Vagina (tissue), 2 donors: ENCODE measurements at places on chromosomes 12 and 14. TPM values are rescaled to one million over a fixed set of nuclear protein-coding genes. Genes with fewer than 3 reads are reported as not detected.

GRCh38 chr14:67228325-67228984 lies 12.8 kb upstream of the PALS1 start:
- H3K27me3 ChIP-seq = no peaks in the 10 kb centered on the region
- H3K4me1 ChIP-seq = no peaks in the 10 kb centered on the region
- no peak overlapping the region for H3K27ac ChIP-seq
- no peak for DNase-seq
- H3K36me3 ChIP-seq = no peaks in the 10 kb centered on the region
- H3K4me3 ChIP-seq = no peak overlapping the region

DNA sequence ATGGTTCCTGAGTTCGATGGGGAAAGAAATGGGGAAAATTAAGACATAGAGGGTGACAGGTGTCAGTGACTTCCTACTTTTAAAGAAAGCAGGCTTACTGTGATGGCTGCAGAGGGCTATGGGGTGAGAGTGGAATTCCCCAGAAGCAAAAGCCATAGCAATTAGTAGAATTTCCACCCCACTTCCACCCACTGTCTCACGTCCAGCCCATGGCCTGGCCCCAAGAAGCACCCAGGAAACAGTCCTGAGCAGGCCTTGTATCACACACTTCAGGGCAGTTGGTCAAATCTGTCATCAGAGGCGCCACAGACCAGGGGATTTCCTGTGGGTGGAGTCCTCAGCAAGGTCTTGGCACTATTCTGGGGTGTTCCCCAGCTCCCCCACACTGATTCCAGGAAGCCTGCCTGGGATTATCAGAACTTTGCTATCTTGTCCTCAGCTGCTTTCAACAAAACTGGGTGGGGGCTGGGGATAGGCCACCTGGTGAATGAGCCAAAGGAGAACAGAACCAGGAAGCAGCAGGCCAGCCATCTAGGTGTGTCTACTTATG lies 120.1 kb upstream of the CCND2 start:
- H3K27ac ChIP-seq = no peak overlapping the region
- no peaks in the 10 kb centered on the region for H3K27me3 ChIP-seq
- no peak overlapping the region for H3K4me3 ChIP-seq
- no peaks in the 10 kb centered on the region for H3K4me1 ChIP-seq

- H3K4me3 ChIP-seq = no peak overlapping the region
- no peak overlapping the region for H3K27ac ChIP-seq
- no peaks in the 10 kb centered on the region for H3K27me3 ChIP-seq
- peak; percentile 72 for DNase-seq
- H3K4me1 ChIP-seq = no peaks in the 10 kb centered on the region
Observed at GRCh38 chr12:12079291-12079690, 8.6 kb downstream of the BCL2L14 start.

DNA sequence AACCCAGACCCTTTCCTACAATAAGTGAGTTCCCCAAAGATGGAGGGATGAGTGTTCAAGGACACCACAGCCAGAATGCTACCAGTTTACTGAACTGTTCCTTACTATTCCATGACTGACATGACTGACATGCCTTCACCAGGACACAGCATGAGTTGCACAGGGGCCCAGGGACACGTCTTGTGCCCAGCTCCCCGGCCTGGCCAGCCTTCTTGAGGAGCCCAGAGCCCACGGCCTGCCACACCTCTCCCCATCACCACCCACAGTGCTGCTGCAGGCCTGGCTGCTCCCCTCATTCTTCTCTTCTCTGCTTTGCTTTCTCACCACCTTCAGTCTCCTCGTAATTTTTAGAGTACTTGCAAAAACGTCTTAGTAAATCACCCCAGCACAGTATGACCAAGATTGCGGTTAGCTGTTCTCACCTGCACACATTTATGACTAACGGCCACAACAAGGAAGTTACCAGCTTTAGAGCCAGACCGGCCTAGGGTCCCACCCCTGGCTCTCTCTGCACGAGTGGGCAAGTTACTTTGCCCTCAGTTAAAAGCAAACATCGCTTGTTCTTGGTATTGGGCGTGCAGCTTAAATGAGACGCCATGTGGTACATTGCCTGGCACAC lies 18.5 kb downstream of the PPP2R5E start:
- DNase-seq = no peak
- H3K36me3 ChIP-seq = no peaks in the 10 kb centered on the region
- H3K27ac ChIP-seq = no peak overlapping the region
- no peak overlapping the region for H3K4me3 ChIP-seq
- H3K27me3 ChIP-seq = no peaks in the 10 kb centered on the region

- no peak within 1 kb of the TSS for H3K27ac ChIP-seq
- no peaks in the 10 kb centered on the region for H3K36me3 ChIP-seq
- no peak for DNase-seq
- peak within 1 kb of the TSS; percentile 30 for H3K4me3 ChIP-seq
- no peaks in the 10 kb centered on the region for H3K27me3 ChIP-seq
- no peaks in the 10 kb centered on the region for H3K4me1 ChIP-seq
Observed at GRCh38 chr12:119593578-119594398, at the start of gene TMEM233. Gene TMEM233, plus strand, starts transcription at chr12:119593774. Its CDS starts 75 bp downstream, at chr12:119593849.

GRCh38 chr12:115295886-115296285 lies 611.9 kb upstream of the TBX3 start:
- peaks cover 7% of the 10 kb centered on the region for H3K4me1 ChIP-seq
- no peak for DNase-seq
- no peaks in the 10 kb centered on the region for H3K27me3 ChIP-seq

- no peak for DNase-seq
- H3K27me3 ChIP-seq = no peaks in the 10 kb centered on the region
- H3K27ac ChIP-seq = no peak overlapping the region
- H3K36me3 ChIP-seq = no peaks in the 10 kb centered on the region
- no peaks in the 10 kb centered on the region for H3K4me1 ChIP-seq
Observed at GRCh38 chr14:35964697-35965286, 138.7 kb downstream of the BRMS1L start.

GRCh38 chr12:117874842-117875434 lies 93.9 kb downstream of the KSR2 start:
- no peaks in the 10 kb centered on the region for H3K4me1 ChIP-seq
- DNase-seq = no peak
- H3K36me3 ChIP-seq = no peaks in the 10 kb centered on the region
- H3K4me3 ChIP-seq = no peak overlapping the region

GRCh38 chr12:30753233-30753632 lies 1.5 kb downstream of the CAPRIN2 start:
- H3K4me3 ChIP-seq = no peak overlapping the region
- H3K27ac ChIP-seq = no peak overlapping the region
- no peaks in the 10 kb centered on the region for H3K36me3 ChIP-seq
- peaks cover 13% of the 10 kb centered on the region for H3K4me1 ChIP-seq

GRCh38 chr12:131754184-131754583 lies 43.3 kb downstream of the SFSWAP start:
- DNase-seq = no peak
- H3K27me3 ChIP-seq = no peaks in the 10 kb centered on the region
- H3K4me3 ChIP-seq = no peak overlapping the region
- H3K27ac ChIP-seq = no peak overlapping the region

GRCh38 chr14:104536942-104537612 lies 42.5 kb upstream of the C14orf180 start:
- no peaks in the 10 kb centered on the region for H3K4me1 ChIP-seq
- H3K36me3 ChIP-seq = no peaks in the 10 kb centered on the region
- no peaks in the 10 kb centered on the region for H3K27me3 ChIP-seq
- DNase-seq = no peak

DNA sequence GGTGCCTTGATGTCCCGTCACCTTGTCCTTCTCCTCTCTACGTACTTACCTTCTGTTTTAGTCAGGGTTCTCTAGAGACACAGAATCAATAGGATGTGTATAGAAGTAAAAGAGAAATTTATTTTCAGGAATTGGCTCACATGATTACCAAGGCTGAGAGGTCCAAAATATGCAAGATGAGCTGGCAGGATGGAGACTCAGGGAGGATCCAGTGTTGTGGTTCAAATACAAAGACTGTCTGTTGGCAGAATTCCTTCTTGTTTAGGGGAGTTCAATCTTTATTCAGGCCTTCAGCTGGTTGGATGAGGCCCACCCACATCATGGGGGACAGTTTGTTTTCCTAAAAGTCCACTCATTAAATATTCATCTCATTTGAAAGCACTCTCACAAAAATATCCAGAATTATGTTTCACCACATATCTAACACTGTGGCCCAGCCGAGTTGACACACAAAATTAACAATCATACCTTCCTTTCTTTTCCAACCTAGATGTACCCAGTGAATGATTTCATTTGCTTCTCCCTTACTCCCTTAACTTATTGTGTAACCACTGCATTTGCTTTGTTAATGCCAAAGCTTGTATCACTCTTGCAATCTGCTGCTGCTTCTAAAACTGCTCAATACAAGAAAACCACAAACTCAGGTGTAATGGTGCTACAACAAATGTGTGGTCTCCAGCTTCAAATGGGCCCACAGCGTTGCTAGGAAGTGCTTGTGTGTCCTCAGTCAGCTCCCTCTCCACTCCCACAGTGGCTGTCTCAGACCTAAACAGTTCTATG lies 195.4 kb upstream of the ARHGAP5 start:
- no peak for DNase-seq
- peaks cover 11% of the 10 kb centered on the region for H3K4me1 ChIP-seq
- H3K4me3 ChIP-seq = no peak overlapping the region
- H3K27ac ChIP-seq = no peak overlapping the region
- H3K27me3 ChIP-seq = no peaks in the 10 kb centered on the region

DNA sequence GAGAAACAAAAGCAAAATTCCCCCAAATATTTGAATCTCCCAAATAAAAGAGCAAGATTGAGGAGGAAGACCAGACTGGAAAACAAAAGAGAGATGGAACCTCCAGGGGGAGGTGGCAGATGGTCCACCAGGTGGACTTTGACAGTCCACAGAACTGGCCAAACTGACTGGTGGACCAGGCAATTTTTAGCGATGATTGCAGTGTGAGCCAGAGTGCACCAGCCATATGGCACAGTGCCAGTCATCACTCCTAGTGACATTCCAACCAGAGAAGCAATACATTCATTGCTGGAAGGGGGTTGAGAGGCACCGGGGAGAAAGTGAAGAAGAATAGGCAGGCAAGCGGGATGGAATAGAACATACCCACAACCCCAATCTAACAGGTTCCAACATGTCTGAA lies 182.9 kb downstream of the EXOC5 start:
- no peaks in the 10 kb centered on the region for H3K4me1 ChIP-seq
- no peaks in the 10 kb centered on the region for H3K27me3 ChIP-seq
- H3K4me3 ChIP-seq = no peak overlapping the region
- no peak for DNase-seq
- no peaks in the 10 kb centered on the region for H3K36me3 ChIP-seq

DNA sequence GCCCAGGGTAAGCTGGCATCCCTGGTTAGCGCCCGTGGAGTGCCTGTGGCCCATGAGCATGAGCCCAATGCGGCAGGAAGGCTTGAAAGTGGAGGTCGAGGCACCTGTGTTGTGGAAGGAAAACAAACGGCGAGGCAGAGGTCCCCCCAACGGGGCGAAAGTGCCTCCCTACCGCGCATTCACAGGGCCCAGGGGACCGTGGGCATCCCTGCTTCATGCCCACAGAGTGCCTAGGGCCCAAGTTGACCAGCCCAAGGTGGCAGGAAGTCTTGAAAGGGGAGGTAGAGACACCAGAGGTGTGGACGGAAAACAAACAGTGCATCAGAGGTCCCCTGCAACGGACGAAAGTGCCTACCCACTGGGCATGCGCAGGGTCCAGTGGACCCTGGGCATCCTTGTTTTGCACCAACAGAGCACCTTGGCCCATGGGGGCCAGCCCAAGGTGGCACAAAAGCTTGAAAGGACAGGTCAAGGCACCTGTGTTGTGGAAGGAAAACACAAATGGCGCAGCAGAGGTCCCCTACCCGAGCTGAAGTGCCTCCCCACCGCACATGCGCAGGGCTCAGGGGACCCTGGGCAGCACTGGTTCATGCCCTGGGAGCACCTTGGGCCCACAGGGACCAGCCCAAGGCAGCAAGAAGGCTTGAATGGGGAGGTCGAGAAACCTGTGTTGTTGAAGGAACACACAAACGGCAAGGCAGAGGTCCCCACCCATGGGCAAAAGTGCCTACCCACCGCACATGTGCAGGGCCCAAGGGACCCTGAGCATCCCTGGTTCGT lies 377.5 kb downstream of the ALG10 start:
- H3K4me1 ChIP-seq = no peaks in the 10 kb centered on the region
- peak; percentile 56 for DNase-seq
- H3K27ac ChIP-seq = no peak overlapping the region
- H3K36me3 ChIP-seq = no peaks in the 10 kb centered on the region
- H3K4me3 ChIP-seq = no peak overlapping the region

DNA sequence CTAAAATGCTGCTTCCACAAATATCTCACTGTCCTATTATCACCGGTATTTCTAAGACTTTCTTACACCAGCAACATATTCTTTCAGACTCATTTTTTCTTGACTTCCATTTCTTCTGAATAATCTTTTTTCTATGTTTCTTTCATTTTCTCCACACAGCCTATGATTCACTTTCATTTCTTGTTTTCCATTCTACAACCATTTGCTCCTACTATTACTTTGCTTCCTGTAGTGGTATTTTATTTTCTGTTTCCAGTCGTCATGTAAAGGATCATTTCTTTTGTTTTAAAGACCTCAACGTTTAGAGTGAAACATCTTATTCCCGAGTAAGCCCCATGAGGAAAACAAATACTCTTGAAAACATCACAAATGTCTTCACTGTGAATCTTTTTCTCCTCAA lies 182.2 kb upstream of the MDGA2 start:
- no peaks in the 10 kb centered on the region for H3K27me3 ChIP-seq
- H3K36me3 ChIP-seq = no peaks in the 10 kb centered on the region
- no peak overlapping the region for H3K4me3 ChIP-seq
- no peak for DNase-seq
- H3K27ac ChIP-seq = no peak overlapping the region

- no peaks in the 10 kb centered on the region for H3K36me3 ChIP-seq
- H3K4me1 ChIP-seq = peaks cover 17% of the 10 kb centered on the region
- H3K27ac ChIP-seq = no peak overlapping the region
Observed at GRCh38 chr14:72888636-72889201, 5.2 kb downstream of the DPF3 start.

DNA sequence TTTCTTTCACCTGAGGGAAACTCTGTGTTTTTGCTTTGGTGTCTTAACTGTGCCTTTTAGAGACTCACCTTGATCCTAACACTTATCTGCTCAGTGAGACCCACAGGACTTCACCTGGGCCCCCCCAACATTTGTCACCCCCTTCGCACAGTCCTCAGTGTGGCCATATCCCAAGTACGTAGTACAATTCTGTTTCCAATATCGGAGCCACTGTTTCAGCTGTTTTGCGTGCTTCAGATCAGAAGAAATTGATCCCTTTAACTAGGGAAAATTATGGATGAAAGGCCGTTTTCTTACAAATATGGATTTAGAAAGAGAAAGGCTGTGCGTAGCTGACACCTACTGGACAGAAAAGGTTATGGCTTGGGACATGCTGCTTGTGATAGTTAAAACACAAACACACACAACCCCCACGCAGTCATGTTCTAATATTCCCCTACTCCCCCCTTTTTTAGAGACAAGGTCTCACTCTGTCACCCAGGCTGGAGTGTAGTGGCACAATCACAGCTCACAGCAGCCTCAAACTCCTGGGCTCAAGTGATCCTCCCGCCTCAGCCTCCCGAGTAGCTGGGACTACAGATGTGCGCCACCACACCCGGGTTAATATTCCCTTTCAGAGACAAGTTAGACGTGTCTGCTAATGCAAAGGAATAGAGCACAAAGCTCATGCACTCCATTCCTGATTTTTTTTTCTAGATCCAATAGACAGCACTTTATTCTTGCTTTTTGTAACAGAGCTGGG lies 3.6 kb upstream of the SLC7A8 start:
- no peak for DNase-seq
- no peak overlapping the region for H3K27ac ChIP-seq
- H3K27me3 ChIP-seq = no peaks in the 10 kb centered on the region
- H3K36me3 ChIP-seq = no peaks in the 10 kb centered on the region

DNAJC22 gene
- total RNA-seq = 3.7 TPM

GALC gene
- 18.7 TPM for total RNA-seq

GZMB gene
- 2.2 TPM for total RNA-seq

CCDC88C gene
- 42.2 TPM for total RNA-seq

ASB2 gene
- total RNA-seq = 24.1 TPM

RPGRIP1 gene
- not detected for total RNA-seq

ACOT6 gene
- not detected for total RNA-seq

FAM161B gene
- total RNA-seq = 5.2 TPM

MIP gene
- total RNA-seq = not detected

IFNG-AS1 gene
- total RNA-seq = not detected
